Stimulated activated CD4-positive, alpha-beta T cell treated with anti-CD3 and anti-CD28 coated beads, Interleukin-2, amount 100 ng/mL, for 24 hours (primary cell): ENCODE measurements at places on chromosomes 12 and 14.
A peak's percentile ranks its signal among the peaks of the same experiment; 100 is the strongest.

DNA sequence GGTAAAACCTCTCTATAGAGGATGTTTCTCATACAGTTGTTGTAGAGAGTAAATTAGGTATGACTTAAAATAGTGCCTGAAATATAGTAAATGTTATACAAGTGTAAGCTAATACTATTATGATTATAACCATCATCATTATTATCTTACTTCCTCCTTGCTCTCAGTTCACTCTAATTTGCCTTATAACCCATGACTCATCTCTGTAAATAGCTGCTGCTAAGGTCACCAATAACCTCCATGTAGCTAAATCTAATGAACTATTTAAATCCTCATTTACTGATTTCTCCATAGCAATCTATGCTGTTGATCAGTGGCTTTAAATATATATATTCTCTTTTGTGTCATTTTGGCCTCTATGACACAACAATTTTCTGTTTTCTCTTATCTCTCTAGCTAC lies 109.6 kb downstream of the RMST start:
- DNase-seq: no peak

GRCh38 chr12:64522316-64522715 lies 70.4 kb downstream of the TBK1 start:
- no peak for DNase-seq

DNA sequence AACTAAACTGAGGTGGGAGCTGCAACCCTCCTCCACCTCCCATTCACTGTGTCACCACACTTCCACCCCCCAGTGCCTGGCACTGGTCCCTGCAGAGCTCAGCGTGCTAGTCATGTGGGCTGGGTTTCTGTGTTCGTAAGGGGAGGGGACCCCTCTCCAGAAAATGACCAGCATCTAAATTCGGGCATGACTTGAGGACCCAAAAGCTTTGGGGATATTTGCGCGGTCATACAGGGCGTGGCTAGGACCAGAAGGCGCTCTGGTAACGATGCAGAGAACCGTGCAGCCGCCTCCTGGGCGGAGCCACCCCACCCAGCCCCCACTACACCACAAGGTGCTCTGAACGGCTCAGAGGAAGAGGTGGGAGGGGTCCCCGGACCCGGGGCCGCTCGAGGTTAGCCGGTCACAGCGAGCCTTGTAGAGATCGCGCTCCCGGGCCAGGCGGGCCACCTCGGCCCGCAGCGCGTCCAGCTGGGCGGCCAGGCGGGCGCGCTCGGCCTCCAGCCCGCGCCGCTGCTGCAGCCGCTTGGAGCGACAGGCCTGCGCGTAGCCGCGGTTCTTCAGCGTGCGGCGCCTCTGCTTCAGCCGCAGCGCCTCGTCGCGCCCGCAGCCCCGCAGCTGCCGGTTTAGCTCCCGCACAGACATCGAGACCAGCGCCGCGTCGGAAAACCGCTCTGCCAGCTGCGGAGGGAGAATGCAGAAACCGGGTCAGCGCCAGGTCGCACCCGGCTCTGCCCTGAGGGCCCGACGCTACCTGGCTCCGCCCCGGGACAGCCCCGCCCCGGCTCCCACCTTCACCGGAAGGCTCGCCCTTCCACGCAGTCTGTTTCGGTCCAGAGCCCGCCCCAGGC lies 9.8 kb downstream of the CPNE6 start:
- DNase-seq: peak; percentile 73

GRCh38 chr14:100504372-100505078 lies 82.7 kb downstream of the BEGAIN start:
- DNase-seq: no peak

GRCh38 chr12:56366948-56367347 lies 4.3 kb upstream of the APOF start:
- no peak for DNase-seq

DNA sequence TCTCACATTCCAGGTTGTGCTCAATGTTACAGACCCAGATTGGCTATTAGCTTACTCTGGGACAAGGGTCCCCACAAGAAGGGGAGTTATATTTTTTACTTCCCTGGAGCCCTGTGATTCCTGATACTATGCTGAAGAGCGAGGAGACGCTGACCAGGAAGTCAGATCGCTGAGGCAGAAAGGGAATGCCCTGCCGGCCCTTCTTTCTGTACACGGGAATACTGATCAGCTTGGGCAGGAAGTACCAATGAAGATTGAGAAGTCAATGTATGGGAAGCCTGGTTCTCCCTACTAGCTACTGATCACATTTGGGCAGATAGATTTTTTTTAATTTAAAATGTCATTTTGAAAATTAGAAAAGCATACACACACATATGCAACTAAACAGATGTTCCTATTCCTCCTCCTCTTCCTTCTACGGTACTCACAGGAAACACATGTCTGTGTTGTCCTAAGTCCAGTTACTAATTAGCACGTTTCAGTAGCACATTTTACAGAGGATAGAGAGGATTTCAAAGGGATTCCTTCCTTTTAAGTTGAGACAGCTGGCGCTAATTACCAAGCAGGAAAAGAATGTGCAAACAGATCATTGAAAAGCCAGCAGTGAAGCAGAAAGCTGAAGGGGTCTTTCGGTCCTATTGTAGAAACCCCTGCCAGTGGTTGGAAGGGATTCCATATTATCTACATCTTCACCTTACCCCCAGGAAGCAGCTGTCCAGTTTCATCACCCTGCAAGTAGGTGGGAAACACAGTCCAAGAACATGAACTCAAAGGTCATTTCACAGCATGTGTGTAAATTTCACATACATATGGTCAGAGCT lies 292.4 kb downstream of the DUSP6 start:
- no peak for DNase-seq

DNA sequence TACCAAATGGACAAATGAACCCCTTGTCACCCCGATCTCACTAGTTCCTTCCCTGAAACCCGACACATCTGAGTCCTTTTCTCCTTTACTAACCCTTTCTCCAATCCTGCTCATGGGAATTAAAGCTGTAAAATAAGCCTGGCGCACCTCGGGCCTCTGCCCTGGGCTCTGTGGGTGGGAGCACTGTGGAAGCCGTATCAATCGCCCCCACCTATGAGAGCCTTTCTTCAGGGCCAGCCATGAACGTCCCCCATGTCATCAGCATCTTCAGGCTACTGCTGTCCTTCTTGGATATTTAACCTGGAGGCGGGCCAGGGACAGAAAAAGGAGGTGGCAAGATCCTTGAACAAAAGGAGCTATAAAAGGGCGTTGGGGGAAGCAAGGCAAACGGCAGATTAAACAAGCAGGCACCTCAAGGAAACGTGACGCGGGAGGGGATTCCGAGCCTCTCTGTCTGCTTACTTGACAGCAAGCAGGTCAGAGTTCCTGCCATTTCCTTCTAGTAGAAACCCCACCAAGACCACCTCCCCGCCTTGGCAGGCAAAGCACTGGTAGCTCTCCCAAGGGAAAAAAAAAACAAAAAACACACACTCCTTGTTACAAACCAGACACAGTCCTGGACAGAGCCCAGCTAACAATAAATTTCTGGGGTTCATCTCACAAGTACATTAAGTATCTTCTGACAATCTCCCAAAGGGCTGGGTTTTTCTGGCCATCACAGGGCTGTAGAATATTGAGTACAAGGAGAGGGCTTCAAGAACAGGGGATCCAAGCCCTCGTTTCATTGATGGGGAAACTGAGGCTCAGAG lies 62.9 kb downstream of the DPF3 start:
- no peak for DNase-seq

- DNase-seq: no peak
Observed at GRCh38 chr12:46933947-46934346, 108.2 kb upstream of the SLC38A4 start.

DNA sequence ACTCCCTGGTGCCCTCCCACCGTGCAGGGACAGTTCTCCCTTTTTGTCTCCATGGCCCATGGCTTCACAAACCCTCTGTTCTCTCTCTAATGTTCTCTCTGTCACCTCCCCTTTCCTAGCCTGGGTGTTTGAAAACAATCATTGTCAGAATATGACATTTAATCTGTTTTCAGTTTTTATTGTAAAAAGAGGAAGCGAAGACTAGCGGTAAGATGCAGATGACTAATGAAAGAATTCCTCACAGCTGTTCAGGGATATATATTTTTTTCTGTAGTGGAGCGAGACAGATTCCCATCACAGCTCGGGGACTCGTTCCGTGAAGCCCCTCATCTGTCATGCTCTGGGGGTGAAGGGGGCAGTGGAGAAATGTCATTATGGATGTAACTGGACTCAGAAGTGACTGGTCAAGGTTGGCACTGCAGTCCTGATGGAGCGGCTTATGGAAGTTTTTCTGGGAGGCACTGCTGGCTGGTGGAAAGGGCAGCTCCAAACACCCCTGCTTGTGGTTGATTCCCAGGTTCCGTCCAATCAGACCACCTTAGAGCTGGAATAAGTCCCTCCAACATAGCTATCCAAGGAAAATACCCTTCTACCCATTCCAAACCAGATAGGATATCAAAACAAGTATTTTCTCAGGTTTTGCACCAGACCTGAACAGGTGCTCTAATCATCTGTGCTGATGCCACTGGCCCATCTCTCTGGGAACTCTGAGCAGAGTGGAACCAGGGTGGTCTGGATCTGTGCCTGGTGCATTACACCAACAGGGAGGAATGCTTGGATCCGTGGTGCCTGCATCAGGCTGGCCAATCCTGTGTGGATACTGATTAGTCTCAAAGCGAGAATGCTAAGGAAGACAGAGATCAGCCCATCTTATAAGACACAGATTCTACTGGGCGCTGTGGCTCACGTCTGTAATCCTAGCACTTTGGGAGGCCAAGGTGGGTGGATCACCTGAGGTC lies 84.7 kb downstream of the GPATCH2L start:
- DNase-seq: no peak

GRCh38 chr14:100715332-100715731 lies 11.4 kb upstream of the DLK1 start:
- DNase-seq: no peak

- no peak for DNase-seq
Observed at GRCh38 chr12:101697930-101698799, 725 bp downstream of the CHPT1 start.

DNA sequence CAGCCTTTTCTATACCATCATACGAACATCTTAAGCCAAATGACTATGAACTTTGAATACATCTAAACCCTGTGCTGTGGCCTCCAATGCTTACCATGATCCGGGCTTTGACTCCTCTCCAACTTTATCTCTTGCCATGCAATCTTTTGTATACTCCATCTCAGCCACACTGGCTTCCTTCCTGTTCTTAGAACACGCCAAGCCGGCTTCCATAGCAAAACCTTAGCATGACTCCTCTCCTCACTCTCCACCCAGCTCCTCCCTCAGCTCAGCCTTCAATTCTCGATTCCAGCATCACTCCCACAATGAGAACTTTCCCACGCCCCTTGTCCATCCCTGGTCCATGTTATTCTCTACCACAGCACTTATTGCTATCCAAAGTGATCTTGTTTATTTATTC lies 228.3 kb downstream of the NTF3 start:
- no peak for DNase-seq

GRCh38 chr12:15599266-15600037 lies 189.7 kb downstream of the EPS8 start:
- no peak for DNase-seq

DNA sequence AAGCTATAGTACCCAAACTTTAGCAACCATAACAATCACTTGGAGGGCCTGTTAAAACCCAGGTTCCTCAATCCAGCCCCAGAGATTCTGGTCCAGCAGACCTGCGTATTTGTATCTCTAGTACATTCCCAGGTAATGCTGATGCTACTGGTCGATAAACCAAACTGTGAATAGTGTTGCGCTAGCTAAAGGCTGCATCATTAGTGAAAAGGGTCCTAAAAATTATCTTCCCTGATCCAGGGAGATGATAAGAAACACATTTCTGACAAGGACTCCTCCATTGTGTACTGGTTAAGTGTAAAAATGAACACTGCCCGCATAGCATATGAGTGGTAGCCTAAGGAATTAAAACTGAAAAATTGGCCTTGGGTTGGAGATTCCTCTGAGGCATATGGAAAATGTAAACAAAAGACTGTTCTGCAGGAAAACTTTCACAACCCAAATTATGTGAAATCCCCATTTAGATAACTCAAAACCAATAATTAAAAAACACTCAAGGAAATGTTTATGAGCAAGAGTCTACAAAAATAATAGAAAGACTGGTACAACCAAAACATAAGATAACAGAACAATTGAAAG lies 322.7 kb downstream of the CEP128 start:
- DNase-seq: no peak

GRCh38 chr14:94663538-94663937 lies 51.3 kb downstream of the SERPINA3 start:
- DNase-seq: no peak

- DNase-seq: no peak
Observed at GRCh38 chr12:46663318-46663717, 162.5 kb downstream of the SLC38A4 start.

- no peak for DNase-seq
Observed at GRCh38 chr14:93965287-93965821, 11.0 kb downstream of the ASB2 start.

GRCh38 chr12:39959467-39959866 lies 146.4 kb downstream of the SLC2A13 start:
- no peak for DNase-seq

GRCh38 chr12:14261861-14262260 lies 103.6 kb upstream of the ATF7IP start:
- DNase-seq: no peak

DNA sequence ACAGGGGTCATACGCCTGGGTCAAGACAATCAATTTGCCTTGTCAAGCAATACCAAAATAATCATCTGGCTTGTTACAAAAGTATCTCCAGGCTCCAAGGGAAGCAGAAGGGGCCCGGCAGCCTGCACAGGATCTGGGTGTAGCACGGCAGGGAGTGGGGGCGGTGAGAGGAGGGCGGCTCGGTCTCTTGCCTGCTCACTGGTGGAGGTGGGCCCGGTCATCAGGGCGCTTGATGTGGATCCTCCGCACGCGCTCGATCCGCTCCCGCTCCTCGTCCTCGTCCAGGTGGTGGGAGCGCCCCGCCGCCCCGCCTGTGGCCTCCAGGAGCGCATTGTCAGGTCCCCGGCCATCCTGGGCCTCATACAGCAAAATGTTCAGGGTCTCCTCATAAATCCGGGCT lies 25.7 kb downstream of the KCTD10 start:
- DNase-seq: no peak

DNA sequence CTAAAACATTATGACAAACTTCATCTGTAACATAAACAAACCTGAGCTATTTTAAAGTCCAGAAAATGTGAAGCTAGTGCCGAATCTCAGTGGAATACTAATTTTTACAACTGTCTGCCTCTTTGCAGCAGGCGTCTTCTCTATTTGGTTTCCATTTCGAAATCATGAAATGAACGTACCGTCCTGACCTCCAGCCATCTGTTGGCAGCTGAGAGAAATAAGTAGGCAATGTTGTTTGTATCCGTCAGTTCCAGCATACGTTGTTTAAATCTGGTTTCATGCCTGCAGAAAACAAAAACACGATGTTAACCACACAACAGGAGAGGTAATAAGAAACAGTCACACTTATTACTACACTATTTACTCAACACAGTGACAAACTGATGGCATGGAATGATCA lies 54.3 kb upstream of the KCNJ8 start:
- DNase-seq: no peak

- DNase-seq: peak; percentile 40
Observed at GRCh38 chr14:88791629-88792472, 902 bp downstream of the EML5 start.

DNA sequence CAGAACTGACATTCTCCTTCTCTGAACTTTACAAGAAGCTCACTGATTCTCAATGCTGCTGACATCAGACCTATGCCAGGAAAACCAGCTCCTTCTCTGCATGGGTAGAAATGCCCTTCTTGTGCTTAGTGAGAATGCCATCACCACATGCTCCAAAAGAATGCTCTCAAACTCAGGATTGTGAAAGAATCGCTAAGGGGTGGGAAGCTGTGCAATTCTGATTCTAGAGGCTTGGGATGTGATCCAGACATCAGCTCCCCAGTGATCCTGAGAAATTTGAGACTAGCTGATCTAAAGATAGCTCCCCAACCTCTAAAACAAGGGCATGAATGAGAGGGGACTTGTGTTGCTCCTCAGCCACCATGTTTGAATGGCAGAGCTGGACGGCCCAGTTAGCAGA lies 113.2 kb downstream of the DPF3 start:
- no peak for DNase-seq
